Activated CD8-positive, alpha-beta T cell treated with anti-CD3 and anti-CD28 coated beads for 36 hours (primary cell): ENCODE measurements at places on chromosomes 3 and 15. TPM values are rescaled to one million over a fixed set of nuclear protein-coding genes. Genes with fewer than 3 reads are reported as not detected.

The TLR9 gene
- total RNA-seq, result 2.0 TPM

GRCh38 chr3:192916371-192917027 lies 1.2 kb downstream of the MB21D2 start:
- no peak for DNase-seq

The CTXN2 gene
- not detected for total RNA-seq

GRCh38 chr3:196837819-196838420 lies 29.8 kb upstream of the SENP5 start:
- DNase-seq, result peak; percentile 88

DNA sequence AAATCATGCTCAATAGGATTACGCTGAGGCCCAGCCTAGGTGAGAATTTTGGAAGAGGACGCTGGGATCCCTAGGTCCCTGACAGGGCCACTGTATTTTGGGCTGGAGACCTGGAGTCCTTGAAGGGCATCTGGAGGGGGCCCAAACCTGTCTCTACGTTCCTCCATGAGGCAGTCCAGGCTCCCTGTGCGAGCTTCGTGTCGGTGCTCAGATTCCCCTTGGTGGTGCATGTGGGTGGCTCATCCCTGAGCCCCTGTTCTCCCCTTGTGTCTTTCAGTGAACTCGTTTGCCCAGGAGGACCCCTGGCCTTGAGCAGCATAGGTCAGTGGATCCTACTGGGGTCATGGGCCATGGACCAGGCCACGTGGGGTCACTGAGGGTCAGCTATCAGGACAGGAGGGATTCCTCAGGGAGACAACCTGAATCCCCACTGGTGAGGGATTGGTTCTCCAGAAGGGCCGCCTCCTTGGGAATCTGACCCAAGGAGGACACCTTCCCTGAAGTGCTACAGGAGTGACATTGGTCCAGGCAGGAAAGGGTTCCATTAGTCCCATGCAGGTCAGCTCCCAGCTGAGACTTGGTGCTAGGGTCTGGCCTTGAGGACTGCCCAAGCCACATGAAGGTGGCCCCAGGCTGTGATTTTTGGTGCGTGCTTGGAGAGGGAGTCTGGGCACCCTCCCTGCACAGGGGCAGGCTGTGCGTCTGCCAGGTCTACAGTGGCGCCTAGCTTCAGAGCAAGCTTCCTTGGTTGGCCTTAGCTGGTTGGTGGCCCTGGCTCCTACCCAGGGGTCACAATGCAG lies 229.8 kb downstream of the SNRPN start:
- no peak for DNase-seq

The EFHB gene
- 0.77 TPM for total RNA-seq

GRCh38 chr3:180680097-180680430 lies 775 bp upstream of the CCDC39 start:
- peak; percentile 62 for DNase-seq

DNA sequence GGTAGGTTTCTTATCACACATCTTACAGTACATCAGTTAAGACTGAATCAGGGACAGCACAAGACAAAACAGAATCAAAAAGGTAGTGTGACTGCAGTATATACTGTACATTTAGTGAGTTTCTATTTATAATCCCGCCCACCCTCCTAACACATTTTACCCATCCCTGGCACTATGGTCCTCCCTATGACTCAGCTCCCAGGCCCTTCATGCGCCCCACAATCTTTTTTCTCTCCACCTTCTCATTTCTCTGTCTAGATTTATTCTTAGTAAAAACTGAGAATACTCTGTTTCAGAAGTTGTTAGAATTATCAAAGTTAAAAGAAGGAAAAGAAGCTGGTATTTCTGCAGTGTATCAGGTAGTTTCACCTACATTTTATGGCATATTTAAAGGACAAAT lies 427.3 kb downstream of the CNTN4 start:
- DNase-seq, result no peak

The CHRNA5 gene
- total RNA-seq, result 2.7 TPM

DNA sequence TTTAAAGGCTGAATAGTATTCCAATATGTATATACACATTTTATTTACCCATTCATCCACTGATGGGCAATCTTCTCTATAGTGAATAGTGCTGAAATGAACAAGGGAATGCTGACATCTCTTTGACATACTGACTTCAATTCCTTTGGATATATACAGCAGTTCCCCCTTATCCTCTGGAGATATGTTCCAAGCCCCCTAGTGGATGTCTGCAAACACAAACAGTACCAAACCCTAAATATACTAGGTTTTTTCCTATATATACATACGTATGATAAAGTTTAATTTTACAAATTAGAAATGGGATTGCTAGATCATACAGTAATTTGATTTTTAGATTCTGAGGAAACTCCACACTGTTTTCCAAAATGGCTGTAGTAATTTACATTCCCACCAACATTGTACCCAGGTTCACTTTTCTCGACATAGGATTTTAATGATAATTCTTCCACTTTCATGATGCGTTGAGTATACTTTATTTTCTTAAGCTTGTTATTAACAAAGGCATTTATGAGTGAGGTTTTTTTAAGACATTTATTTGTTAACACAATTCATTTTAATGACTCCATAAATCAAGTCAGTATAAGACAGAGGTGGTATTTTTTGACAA lies 38.2 kb downstream of the VPS13C start:
- DNase-seq, result no peak

- DNase-seq, result no peak
Measured at GRCh38 chr3:9791790-9792404, 376 bp downstream of the TADA3 start.

DNA sequence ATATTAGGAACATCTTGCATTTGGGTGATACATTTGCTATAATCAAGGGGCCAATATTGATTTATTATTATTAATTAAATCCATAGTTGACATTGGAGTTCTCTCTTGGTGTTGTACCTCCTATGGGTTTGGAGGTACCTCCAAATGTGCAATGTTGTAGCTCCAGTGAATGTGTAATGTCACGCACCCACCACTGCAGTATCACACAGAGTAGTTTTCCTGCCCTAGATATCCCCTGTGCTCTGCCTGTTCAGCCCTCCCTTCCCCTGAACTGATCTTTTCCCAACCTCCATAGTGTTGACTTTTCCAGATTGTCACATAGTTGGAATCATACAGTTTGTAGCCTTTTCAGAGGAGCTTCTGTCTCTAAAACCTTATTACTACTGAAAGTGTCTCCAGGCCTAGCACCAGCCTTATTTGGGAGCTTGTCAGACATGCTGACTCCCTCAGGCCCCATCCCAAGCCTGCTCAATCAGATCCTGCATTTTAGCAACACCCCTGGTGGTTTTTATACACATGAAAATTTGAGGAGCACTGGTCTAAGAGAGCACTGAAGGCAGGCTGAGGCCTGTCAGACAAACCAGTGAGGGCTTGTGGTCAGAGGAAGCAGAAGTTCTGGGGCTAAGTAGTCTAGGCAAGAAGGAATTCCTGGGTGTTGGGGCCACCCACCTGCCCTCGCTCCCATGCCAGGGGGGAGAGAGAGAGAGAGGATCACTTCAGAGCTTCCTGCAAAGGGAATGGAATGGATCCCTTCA lies 73.4 kb downstream of the SLC6A11 start:
- DNase-seq, result no peak

The CRBN gene
- total RNA-seq, result 35.0 TPM

DNA sequence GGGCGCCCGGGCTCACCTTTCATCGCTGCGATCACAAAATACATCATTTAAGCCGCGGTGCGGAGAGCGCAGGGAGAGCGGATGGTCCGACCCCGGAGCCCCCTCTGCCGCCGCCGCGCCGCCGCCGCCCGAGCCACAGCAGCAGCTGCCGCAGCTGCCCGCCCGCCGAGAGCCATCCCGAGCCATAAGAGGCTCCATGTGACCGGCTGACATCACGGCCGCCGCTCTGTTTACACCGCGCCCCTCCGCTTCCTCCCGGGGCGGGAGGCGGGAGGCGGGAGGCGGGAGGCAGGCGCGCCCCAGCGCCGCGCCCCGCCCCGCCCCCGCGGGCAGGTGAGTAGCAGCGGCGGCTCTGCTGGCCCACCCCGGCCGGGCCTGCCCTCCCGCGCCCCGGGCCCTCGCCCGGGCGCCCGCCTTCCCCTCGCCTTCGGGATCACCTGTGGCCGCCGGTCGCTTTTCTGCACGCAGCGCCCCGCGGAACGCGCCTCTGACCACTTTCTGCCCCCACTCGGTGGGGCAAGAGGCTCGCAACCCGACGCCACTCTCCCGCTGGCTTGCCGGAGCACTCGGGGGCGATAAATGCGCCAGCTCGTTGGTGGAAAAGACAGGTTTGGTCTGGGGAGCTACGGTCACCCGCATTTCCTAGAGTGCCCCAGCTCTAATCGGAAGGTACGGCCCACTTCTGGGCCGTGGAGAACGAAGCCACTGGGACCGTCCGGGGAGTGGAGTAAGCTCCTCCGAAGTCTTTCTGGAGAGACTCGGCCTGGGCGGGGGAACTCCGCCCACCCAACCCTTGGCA lies 113.6 kb upstream of the ICE2 start:
- peak; percentile 89 for DNase-seq

- DNase-seq, result no peak
Measured at GRCh38 chr15:73797366-73798158, 44.4 kb upstream of the INSYN1 start.

GRCh38 chr3:67012564-67012963 lies 14.5 kb downstream of the KBTBD8 start:
- no peak for DNase-seq

- DNase-seq, result no peak
Measured at GRCh38 chr15:29233566-29233965, 36.1 kb downstream of the NSMCE3 start.

The RTP4 gene
- 3.4 TPM for total RNA-seq

The CCDC80 gene
- total RNA-seq, result not detected

DNA sequence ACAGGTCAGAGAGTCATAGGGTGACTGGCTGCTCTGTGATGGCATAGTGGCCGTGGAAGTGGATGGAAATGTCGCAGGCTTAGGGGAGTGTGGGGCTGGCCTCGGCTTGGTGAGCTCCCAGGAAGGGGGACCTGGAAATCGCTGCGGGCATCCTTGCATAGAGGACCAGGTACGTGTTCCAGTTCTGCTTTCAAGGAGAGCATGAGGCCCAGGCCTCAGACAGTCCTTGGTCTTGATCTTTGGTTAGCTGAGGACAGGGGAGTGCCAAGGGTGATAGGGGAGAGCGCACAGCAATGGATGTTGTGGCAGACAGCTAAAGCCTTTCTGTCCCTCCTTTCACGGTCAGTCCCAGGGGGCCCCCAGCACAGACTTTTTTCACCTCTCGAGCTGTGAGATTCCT lies 110.5 kb downstream of the SNRPN start:
- no peak for DNase-seq

DNA sequence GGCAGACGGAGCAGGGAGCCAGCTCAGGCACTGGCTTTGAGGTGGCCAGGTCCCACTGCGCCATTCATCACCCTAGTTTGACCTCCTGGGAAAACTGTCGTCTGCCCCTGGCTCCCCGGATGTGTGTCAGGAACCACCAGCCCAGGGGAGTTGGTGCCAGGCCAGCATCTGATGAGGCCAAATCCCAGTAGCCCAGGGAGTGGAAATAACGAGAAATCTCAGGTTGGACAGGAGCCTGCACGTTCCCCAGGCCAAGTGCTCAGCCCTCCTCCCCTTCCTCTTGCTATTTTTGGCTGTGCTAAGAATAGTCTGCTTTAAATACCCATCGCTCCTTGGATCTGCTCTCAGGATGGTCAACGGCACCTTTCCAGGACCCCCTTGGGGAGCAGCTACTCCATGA lies 93.1 kb upstream of the RPL32 start:
- no peak for DNase-seq
